Activated T-helper 1 cell treated with Interleukin-2 at 50 U/mL for 16 hours (primary cell): ENCODE measurements at places on chromosomes 11 and 22.
A peak's percentile ranks its signal among the peaks of the same experiment; 100 is the strongest.

- DNase-seq = no peak
These were observed 72.7 kb downstream of the WNT7B start for GRCh38 chr22:45904236-45904635.

- DNase-seq = no peak
These were observed 798.4 kb upstream of the TENM4 start for GRCh38 chr11:80239217-80239616.

DNA sequence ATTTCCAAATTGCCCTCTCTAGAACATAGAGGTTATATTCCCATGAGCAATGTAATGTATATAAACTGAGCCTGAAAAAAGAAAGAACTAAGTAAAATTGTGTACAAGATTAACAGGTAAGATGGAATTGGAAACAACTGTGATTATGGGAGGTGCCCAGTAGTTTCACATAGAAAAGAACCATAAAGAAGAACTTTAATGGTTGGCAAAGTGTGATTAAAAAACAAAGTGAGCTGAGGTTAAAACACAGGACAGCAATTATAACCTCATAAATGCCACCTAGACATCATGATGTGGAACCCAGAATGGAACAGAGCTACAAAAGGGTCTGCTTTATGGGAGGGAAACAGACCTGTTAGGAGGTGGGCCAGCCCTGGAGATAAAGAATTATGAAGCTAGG, 58.6 kb downstream of the CYB5R2 start:
- no peak for DNase-seq

DNA sequence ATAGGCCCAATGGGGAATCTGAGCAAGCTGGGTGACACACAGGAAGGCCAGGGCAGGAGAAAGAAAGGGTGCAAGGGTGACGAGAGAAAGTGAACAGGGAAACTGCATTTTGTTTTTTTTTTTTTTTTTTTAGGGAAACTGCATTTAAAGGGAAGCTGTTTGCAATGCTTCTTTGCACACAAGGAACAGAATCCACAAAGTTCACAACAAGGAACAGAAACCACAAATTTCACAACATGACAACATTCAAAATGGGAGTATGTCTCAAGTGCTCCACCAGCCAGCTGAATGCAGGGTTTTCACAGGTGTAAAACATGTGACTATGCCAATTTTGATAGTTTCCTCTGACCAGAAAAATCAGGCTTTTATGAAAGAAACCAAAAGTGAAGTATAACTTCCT, 6.8 kb upstream of the PLAAT3 start:
- no peak for DNase-seq

GRCh38 chr22:46951973-46952372, 189.5 kb downstream of the TBC1D22A start:
- DNase-seq = no peak

DNA sequence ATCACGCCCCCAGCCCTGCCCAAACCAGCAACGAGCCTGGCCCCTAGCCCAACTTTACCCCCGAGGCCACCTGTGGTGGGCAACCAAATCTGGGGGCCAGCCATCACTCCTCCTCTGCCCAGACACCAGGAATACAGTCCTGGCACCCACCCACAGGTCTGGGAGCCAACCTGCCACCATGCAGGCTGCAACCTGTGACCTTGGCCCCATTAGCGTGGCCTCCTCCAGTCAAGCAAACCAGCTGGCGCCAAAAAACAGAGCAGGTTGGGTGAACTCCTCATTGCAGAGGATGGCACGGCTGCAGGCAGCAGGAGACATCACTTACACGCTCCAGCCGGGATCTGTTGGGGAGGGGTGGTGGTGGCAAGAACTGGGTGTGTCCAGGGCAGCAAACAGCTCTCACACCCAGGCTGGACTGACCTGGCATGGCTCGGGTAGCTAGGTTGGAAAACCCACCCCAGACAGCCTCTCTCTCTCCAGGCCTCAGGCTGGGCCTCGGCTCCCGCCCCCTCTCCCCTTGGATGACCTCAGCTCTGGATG, 65.5 kb upstream of the TCF20 start:
- no peak for DNase-seq

GRCh38 chr11:128226106-128226716, 361.1 kb downstream of the ETS1 start:
- DNase-seq = no peak

DNA sequence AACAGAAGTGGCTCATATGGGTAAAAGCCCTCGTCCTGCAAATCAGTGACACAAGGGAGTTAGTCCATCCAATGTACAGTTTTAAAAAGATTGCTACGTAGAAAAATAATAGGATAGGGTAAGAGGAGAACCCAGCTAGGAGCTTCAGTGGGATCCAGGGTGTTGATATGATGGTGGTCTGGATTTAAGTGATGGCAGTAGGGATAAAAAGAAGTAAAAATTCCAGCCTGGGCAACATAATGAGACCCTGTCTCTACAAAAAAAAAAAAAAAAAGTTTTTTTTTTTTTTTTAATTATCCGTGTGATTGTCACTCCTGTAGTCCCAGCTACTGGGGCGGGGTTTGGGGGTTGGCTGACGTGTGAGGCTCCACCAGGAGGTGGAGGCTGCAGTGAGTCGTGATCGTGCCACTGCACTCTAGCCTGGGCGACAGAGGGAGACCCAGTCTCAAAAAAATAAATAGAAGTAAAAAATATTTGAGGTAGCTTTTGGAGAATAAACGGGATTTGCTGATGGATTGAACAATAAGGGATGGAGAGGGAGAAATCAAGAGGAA, 7.0 kb upstream of the L3MBTL2 start:
- peak; percentile 32 for DNase-seq

GRCh38 chr11:14435717-14436512, 63.7 kb downstream of the COPB1 start:
- DNase-seq = no peak

DNA sequence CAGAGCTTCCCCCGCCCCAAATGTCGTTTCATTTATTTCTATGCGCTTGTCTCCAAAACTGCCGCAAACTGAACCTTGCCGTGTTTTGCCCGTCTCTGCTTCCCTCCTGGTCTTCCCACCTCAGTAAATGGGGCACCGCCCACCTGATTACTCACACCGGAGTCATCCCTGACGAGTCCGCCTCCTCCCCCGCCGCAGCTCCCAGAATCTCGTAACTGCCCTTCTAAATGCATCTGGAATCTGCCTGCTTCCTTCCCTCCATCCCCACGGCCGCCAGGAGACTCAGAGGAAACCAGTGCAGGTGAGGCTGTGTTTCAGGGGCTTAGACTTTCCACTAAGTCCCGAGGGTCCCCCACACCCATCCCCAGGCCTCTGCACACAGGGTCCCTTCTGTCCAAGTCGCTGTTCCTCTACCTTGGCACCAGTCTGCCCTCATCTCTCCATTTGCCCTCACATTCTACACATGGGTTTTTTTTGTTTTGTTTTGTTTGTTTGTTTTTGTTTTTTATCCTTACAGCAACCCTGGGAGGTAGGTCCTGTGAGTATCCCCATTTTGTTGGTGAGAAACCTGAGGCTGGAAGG, 62.6 kb upstream of the PHF21B start:
- no peak for DNase-seq

- no peak for DNase-seq
These were observed 8.6 kb downstream of the CCDC34 start for GRCh38 chr11:27354359-27354965.

DNA sequence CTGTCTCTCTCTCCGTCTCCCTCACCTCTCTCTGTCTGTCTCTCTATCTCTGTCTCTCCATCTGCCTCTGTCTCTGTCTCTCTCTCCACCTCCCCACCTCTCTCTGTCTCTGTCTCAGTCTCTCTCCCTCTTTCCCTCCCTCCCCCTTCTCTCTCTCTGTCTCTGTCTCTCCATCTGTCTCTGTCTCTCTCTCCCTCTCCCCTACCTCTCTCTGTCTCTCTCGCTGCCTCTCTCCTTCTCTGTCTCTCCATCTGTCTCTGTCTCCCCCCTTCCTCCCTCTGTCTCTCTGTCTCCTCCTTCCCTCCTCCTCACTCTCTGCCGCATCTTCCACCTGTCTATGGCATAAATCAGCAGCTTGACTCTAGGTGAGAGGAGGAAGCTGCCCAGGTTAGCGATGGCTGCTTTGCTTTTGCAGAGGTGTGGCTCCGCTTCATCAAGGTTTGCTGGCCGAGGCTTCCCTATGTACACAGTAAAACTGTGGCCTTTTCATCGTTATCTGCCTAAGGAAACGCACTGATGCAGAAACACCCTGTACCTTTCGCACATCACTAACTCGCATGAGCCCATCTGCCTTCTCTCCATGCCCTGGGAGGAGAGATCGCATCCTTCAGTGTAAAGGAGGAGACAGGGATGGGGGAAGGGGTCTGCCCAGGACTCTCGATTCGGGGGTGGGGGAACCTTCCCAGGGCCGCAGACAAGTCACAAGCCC, 44.5 kb downstream of the ANO1 start:
- DNase-seq = no peak
